ENCODE measurements at places on chromosomes 6 and 20. TPM values are rescaled to one million over a fixed set of nuclear protein-coding genes. Genes with fewer than 3 reads are reported as not detected.

The TOX2 gene
- total RNA-seq, result 1.2 TPM

The SH3BGRL2 gene
- total RNA-seq, result 25.2 TPM

The COX7A2 gene
- 67.1 TPM for total RNA-seq

The PTK7 gene
- total RNA-seq, result 252 TPM

The PSORS1C2 gene
- 0.29 TPM for total RNA-seq

The WFDC13 gene
- not detected for total RNA-seq

The MYBL2 gene
- 5.8 TPM for total RNA-seq

The C6orf132 gene
- total RNA-seq, result 5.5 TPM

The SUMO4 gene
- total RNA-seq, result 6.7 TPM

The F13A1 gene
- total RNA-seq, result 58.4 TPM

The RBL1 gene
- total RNA-seq, result 30.9 TPM

The ABHD16B gene
- not detected for total RNA-seq

The PRELID3B gene
- total RNA-seq, result 53.0 TPM

The RAET1E gene
- total RNA-seq, result not detected

The TFAP2C gene
- 1.2 TPM for total RNA-seq

The LINC00237 gene
- total RNA-seq, result not detected

The ZNF512B gene
- 18.3 TPM for total RNA-seq

The CDH26 gene
- total RNA-seq, result 6.4 TPM

The RSPO3 gene
- 10.8 TPM for total RNA-seq

The TAGAP gene
- total RNA-seq, result 3.3 TPM

The DOK5 gene
- 13.8 TPM for total RNA-seq

The EDN3 gene
- total RNA-seq, result 6.8 TPM

The TRIM26 gene
- total RNA-seq, result 30.3 TPM

The ASIP gene
- not detected for total RNA-seq

The ZNF165 gene
- total RNA-seq, result 3.0 TPM

The XKR7 gene
- 0.23 TPM for total RNA-seq

All from metanephros (tissue), 2 donors.